ENCODE measurements at places on chromosomes 11 and 22.

DNA sequence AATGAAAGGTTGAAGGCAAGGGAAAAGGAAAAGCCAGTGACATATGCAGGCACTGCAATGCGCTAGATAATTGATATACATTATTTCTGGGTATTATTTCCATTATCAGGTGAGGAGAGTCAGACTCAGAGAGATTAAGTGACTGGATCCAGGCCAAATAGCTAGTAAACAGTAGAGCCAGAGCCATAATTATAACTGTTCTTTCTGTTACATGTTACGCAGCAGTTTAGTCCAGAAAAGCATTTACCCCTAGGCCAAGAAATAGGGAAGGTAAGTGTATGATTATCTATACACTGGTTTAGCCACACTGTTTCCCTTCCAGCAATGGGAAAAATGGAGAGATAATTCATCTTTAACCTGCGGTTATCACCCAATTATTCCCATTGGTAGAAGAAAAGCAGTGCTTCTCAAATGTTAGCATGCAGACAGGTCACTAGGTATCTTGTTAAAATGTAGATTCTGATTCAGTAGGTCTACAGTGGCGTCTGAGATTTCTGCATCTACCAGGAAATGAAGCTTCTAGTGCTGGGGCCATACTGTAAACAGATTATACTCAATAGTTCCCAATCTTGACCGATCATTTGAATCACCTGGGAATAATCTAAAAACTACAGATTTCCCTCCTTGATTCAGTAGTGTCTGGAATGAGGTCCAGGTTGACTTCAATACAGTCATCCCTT, 69.4 kb downstream of the RBFOX2 start:
- DNase-seq, result no peak

DNA sequence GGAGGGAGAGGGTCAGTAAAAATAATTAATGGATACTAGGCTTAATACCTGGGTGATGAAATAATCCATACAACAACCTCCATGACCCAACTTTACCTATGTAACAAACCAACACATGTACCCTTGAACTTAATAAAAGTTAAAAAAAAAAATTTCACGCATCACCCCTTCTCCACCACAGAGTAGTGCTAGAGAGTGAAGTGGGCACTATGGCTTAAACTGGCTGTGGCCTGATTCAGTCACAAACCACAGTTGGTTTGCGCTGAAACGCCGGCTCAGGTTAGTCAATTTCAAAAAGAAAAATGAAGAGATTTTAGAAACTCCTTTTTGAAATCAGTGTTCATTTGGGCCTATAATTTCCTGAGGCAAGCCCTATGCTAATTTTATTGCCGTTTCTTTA, 144.3 kb downstream of the TRPC6 start:
- no peak for DNase-seq

DNA sequence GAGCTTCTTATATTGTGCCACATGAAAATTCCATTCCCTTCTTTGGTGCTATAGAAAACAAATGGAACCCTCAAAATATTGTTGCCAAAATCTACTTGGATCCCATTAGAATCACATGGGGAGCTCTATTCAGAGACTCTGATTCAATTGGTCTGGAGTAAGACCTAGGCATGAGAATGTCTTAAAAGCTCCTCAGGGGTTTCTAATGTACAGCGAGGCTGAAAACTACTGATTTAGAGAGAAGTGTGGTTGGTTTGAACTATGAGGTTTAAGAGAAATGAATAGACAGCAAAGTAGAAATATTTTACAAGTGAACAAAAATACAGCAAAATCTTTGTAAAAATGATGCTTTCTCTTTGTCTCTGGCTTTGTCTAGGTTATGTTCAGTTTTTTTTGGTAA, 514.7 kb downstream of the CNTN5 start:
- no peak for DNase-seq

- DNase-seq, result no peak
These were observed 29.6 kb downstream of the SHANK3 start for GRCh38 chr22:50702261-50702671.

DNA sequence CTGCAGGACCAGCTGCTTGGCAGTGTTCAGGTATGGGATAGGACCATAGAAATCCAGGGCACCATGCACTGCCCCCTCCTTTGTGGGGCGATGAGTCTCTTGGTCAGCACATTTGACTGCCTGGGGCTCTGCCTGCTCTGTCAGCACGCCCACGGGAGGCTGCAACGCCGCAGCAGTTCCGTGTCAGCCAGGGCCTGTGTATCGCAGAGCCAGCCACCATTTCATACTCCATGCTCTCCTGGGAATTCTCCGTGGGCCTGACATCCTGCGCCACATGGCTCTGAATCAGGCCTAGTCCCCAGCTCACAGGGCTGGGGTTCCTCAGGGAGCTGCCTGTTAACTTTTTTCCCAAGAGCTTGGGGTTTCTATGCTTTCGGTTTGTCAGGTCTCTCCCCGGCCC, 16.9 kb upstream of the RELT start:
- DNase-seq, result no peak

DNA sequence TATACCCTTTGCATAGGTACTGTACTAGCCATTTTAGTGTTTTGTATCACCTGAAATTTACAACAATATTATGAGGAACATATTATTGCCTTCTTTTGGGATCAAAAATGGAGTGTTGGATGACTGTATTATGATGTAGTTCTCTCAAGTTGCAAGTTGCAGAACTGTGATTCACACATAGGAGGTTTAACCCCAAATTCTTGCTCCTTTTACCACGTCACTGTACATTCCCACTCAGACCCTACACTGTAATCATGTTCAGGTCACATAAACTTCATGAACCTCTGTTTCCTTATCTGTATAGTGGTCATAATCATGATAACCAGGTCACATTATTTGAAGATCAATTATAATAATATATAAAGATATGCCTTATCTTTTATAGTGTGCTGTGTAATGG, 925.1 kb upstream of the TENM4 start:
- no peak for DNase-seq

DNA sequence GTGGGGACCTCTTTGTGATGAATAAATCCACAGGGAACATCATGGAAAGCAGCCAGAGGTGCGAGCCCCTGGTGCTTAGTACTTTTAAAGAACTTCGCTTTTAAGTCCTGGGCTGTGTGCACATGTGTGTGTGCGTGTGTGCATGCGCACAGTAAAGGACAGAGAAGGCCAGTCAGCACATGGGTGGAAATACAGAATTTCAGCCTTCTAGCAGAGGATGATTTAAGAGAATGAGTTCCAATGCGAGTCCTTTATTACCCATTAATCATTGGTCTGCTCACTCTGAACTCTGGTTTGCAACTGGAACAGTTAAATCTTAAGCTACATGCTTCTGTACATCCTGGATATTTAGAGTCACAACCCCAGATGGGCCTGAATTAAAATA, 18.9 kb downstream of the TEAD1 start:
- no peak for DNase-seq

- DNase-seq, result no peak
These were observed 10.0 kb upstream of the AMBRA1 start for GRCh38 chr11:46603704-46604308.

GRCh38 chr11:408154-409007, 6.4 kb downstream of the SIGIRR start:
- no peak for DNase-seq

DNA sequence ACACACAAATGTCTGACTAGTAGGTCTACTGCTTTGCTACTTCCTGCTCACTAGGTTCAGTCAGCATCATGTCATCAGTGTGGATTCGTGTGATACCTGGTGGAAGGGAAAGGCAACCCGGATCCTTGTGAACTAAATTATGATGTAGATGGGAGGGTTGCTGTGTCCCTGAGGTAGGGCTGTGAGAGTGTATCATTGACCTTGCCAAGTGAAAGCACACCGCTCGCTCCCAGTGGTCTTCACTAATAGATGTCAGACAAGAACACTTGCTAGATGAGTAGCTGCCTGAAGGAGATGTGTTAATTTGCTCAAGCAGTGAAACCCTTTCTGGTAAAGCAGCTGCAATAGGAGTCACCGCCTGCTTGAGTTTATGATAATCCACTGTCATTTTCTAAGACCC, 119.4 kb downstream of the WNT7B start:
- no peak for DNase-seq

- DNase-seq, result peak; percentile 56
These were observed 956.4 kb downstream of the BRD1 start for GRCh38 chr22:48871176-48871840.

GRCh38 chr11:130675917-130676316, 227.5 kb downstream of the ADAMTS15 start:
- no peak for DNase-seq

GRCh38 chr11:69515271-69516245, 34.1 kb downstream of the LINC01488 start:
- no peak for DNase-seq

- no peak for DNase-seq
These were observed 94.1 kb upstream of the PRDM11 start for GRCh38 chr11:45052361-45052760.

DNA sequence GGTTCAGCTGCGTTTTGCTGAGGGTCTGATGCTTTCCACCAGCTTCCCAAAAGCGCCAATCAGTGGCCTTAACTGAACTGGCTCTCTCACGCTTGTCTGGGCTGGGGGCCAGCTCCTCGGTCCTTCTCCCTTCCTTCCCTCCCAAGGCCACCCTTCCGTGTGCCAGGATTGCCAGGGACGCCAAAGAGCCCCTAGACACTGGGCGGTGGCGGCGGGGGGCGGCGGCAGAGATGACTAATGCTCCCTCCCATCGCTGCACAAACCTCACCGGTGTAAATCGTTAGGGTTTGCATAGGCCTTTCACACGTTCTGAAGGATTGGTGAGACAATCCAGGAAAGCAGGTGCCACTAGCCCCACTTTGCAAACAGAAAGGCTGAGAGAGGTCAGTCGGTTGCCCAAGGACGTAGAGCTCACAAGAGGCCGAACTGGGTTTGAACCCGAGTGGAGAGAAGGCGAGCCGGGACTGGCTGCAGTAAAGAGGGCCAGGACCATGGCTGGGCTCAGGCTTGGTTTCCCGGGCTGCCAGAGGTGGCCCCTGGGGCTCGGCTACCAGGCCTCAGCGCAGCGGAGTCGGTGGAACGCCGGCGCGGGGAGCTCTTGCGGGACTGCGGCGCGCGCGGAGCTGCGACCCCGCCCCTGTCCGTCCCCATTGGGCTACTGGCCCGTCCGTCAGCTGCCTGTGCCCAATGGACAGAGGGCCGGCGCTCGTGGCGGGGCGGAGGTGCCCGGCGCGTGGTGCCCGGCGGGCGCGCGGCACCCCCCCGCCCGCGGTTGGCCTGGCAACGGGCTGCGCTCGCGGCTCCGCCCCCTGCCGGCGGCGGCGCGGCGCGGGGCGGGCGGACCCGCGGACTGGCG, 589 bp upstream of the GNAZ start:
- peak; percentile 91 for DNase-seq

DNA sequence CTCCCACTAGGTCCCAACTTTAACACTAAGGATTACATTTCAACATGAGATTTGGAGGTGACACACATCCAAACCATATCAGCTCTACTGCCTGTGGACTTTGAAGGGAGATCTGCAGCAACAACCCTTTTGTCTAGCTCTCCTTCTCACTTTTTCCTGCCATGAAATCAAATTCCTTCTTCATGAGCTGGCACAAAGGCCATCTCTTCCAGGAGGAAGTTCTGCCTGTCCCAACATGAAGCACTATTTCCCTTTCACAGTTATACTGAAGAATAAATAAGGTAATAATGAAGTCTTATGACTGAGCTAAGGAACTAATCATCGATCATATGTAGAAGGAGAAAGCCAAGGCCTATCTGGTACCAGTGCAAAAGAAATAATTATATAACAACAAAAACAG, 253.5 kb upstream of the TENM4 start:
- DNase-seq, result no peak

- no peak for DNase-seq
These were observed 236.5 kb downstream of the NTM start for GRCh38 chr11:131606811-131607335.

- no peak for DNase-seq
These were observed 294.4 kb downstream of the DDX10 start for GRCh38 chr11:108959105-108959761.

GRCh38 chr22:43796567-43796966, 15.5 kb downstream of the EFCAB6 start:
- DNase-seq, result no peak

- DNase-seq, result no peak
These were observed 368.4 kb downstream of the BUD13 start for GRCh38 chr11:116404462-116404798.
